ENCODE measurements at places on chromosomes 6 and 20. TPM values are rescaled to one million over a fixed set of nuclear protein-coding genes. Genes with fewer than 3 reads are reported as not detected.
A peak's percentile ranks its signal among the peaks of the same experiment; 100 is the strongest.

Gene SLC17A1
- total RNA-seq, result not detected

DNA sequence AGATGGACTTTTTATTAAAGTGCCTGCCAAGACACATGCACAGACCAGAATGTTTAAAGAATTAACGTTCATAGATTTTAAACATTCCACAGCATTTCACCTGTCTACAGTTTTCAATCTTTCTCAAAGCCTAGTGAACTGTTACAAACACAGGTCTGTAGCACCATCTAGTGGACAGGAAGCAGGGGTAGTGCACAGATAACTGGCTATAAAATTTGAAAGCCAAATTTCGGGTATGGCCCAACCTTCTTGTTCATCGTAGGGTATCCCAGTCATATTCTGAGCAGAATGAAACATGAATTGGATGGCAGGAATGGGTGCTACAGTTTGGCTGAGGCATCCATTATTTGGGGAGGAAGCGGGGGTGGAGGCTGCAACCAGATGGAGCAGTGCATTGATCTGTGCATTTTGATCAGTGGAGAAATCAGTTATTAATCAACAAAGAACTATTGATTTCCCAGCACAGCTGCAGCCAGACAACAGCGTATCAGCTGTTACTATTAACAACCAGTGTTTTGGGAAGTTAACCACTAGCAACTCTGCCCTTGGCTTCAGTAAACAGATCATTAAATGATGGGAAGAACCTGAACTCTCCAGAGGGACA is 56.1 kb upstream of the B3GAT2 start:
- no peaks in the 10 kb centered on the region for H3K4me1 ChIP-seq
- no peak overlapping the region for H3K4me3 ChIP-seq
- no peak overlapping the region for H3K27ac ChIP-seq
- no peaks in the 10 kb centered on the region for H3K27me3 ChIP-seq
- DNase-seq, result no peak

Gene HLA-DRB5
- total RNA-seq, result 106 TPM

DNA sequence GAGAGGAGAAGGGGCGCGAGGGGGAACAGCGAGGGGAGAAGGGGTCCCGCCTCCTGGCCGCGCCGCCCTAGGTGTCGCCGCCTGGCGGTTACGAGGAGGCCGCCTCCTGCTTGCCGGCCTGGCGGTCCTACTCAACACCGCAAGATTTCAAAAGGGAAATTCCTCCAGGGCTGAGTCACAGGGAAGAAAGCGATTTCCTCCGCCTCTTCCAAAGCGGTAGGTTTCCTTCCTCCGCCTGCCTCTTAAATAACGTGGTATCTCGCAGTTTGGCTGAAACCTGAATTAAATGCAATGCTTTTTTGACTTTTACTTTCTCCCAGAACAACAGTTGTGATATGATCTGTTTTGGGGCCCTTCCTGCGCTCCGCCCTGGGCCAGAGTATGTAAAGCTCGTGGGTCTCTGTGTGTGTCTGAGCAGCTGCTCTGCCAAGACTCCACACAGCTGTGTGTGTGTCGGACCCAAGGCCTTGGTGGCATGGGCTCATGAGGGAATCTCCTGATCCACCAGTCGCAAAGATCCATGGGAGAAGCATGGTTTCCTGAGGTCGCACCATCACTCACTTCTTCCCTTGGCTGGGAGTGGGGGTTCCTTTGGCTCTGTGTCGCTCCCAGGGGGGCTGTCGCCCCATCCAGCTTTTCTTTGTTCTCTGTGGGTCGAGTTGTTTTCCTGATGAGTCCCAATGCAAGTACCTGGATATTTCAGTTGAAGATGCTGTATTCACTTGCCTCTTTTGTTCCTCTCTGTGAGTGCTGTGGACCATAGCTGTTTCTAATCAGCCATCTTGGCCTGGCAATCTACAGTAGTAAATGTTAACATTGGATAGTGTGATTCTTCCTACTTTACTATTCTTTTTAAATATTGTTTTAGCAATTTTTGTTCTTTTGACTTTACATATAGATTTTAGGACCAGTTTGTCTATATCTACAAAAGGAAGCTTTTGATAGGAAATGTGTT is 31.6 kb upstream of the NOTCH4 start:
- peak overlapping the region; percentile 84 for H3K27ac ChIP-seq
- peaks cover 8% of the 10 kb centered on the region for H3K27me3 ChIP-seq
- DNase-seq, result peak; percentile 88
- no peaks in the 10 kb centered on the region for H3K36me3 ChIP-seq

DNA sequence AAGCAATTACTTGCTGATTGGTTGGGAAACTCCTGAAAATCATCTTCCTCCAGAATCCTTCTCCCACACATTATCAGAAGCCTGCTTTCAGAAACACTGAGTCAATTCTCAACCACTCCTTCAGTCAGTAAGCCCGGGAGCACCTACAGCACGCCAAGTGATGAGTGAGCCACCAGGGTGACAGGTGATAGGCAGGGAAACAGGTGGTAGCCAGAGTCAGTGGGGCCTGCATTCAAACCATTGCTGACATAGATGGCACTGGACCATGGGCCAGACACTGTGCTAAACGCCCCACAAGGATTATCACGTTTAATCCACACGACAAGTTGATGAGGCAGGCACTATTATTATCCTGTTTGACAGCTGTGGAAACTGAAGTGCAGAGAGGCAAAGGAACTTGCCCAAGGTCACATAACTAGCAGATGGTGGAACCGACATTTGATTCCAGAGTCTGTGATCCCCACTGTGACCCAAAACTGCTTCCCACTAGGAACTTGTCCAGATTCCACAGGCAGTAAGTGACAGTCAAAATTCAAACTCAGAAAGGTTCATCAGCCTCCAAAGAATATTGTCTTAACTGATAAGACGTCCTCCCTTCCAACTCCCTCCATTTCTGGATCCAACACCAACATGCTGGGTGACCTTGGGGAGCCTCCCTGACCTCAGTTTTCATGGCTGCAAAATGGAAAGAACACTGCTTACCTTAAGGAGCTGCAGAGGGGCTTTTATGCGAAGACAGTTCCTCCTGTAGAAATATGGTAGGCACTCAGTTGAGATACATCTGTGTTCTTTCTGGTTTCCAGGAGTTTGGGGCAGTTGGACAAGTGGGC is 23.9 kb upstream of the TOP1 start:
- H3K27me3 ChIP-seq, result no peaks in the 10 kb centered on the region
- H3K36me3 ChIP-seq, result no peaks in the 10 kb centered on the region
- peaks cover 74% of the 10 kb centered on the region for H3K4me1 ChIP-seq
- no peak overlapping the region for H3K4me3 ChIP-seq
- DNase-seq, result no peak

Gene KCNQ5
- 1.7 TPM for total RNA-seq

DNA sequence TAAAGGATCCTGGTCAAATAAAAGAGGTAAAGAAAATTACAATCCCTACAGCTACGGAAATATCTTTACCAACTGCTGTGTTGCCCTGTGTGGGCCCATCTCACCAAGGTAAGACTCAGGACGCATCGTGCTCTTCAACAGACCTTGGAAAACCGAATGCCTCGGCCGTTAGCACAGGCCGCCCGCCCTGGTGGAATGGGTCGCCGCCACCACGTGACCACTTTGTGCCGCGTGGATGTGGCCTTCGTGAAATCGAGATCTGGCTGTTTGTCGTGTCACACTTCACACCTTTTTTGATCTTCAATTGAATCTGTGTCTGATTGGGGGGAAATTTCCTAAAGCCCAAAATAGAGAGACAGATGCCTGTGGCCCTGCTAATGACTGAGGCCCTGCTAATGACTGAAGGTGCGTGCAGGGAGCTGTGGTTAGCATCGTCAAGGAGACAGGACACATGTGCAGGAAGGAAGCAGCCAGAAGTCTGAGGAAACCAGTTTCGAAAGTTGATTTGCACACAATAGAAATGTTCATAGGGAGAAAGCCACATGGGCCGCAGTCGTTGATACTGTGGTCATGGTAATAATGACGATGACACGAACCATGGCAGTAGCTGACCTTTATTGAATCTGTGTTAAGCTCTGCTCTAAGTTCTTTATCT is 175.7 kb upstream of the SNX9 start:
- H3K4me3 ChIP-seq, result no peak overlapping the region
- H3K27me3 ChIP-seq, result no peaks in the 10 kb centered on the region
- no peak for DNase-seq
- peaks cover 25% of the 10 kb centered on the region for H3K4me1 ChIP-seq
- no peak overlapping the region for H3K27ac ChIP-seq

DNA sequence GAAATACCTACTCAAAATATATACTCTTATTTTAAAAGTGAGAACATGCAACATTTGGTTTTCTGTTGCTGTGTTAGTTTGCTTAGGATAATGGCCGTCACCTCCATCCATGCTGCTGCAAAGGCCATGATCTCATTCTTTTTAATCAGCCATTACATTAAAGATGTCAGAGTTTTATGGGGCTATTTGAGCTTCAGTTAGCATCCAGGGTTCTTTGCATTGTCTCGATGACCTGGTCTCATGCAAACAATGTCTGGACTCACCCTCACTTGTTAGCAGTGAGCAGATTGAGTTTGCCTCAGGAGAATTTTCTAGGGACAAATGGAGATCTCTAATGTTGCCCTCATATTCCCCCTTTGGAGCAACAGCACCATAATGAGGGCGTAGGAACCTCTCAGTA is 458.7 kb upstream of the AGPAT4 start:
- no peak overlapping the region for H3K27ac ChIP-seq
- H3K4me1 ChIP-seq, result no peaks in the 10 kb centered on the region
- no peaks in the 10 kb centered on the region for H3K27me3 ChIP-seq
- no peak for DNase-seq
- no peaks in the 10 kb centered on the region for H3K36me3 ChIP-seq

- H3K4me1 ChIP-seq, result peaks cover 61% of the 10 kb centered on the region
- H3K27ac ChIP-seq, result peak overlapping the region; percentile 92
- H3K27me3 ChIP-seq, result no peaks in the 10 kb centered on the region
- H3K36me3 ChIP-seq, result no peaks in the 10 kb centered on the region
- peak overlapping the region; percentile 66 for H3K4me3 ChIP-seq
Observed at GRCh38 chr20:25057234-25058050, 497 bp downstream of the ACSS1 start.

Gene EDN3
- not detected for total RNA-seq
